HCEC 1CT (cell line): ENCODE measurements at places on chromosomes 7 and 10.

DNA sequence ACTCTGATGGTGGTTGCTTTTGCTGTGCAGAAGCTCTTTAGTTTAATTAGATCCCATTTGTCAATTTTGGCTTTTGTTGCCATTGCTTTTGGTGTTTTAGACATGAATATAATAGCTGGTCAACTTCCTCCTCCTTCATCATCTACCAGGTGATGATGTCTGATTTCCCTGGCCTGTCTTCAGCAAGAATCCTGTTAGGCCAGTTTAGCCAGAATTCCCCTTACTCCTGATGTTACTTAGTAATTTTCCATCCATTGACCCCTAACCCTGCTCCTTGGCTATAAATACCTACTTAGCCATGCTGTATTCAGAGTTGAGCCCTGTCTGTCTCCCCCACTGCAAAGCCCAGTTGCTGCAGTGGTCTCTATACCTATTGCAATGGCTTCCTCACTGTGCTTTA, 91.4 kb downstream of the ZNF777 start:
- DNase-seq, result no peak

GRCh38 chr7:153022475-153023193, 263.1 kb downstream of the ACTR3B start:
- no peak for DNase-seq

DNA sequence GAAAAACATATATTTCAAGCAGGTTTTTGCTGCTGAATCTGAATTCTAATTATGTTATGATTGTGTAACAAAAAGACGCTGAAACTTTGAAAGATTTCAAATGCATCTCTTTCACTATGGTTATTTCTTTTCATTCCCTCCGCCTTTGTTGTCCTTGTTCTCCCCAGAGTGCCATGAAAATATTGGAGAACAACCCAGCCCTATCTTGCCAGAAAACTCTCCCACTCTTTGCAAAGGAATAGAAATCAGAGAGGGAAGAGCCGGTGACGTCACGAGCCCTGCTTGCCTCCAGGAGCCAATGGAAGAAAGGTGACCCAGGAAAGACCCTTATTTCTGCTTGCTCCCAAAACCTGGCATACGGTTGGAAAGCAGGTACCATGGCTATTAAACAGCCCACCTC, 3.4 kb downstream of the GFRA1 start:
- no peak for DNase-seq

DNA sequence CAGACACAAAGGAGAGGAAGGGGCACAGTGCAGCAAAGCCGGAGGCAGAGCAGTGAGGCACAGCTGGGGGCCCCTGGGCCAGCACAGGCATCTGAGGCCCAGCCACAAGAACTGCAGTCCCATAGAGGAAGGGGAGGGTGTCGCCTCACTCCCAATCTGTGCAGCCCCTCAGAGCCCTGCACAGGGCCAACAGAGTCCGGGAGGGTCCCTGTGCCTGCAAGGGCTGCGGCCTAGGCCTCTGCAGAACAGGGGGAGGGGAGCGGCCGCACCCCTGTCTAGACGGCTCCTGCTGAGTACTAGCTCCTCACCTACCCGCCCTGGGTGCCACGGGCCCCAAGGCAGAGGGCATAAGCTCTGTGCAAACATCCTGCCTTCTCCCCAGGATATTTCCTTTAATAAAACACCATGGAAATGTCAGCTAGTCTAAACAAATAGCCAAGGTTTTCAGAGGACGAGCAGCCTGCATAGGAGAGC, 32.4 kb upstream of the RET start:
- DNase-seq, result no peak

DNA sequence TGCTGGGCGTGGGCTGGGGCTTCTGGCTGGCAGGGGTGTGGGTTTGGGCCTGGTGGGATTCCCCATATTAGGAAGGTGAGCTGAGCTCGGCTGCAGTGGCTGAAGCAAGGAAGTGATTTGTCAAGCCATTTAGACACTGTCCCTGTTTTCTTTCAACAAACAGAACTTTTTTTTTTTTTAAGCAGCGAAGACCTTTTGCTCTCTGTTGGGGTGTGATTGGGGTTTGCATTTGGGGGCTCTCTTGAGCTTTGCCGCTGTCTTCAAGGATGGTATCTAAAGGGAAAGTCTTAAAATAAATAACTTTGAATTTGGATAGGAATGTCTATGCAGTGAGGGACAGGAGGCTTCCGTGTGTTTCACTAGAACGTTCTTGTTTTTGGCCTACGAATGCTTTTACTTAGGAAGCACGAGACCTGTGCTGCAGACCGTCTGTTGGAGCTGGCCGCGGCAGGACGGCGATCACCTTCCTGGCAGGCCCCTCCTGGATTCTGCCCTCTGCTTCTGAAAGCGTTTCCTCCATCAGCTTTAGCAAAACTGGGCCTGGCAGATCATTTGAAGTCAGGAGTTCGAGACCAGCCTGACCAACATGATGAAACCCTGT, 43.9 kb downstream of the FOXK1 start:
- no peak for DNase-seq

GRCh38 chr7:132239422-132239994, 336.8 kb downstream of the PLXNA4 start:
- DNase-seq, result no peak

GRCh38 chr7:135959646-135960363, 17.4 kb downstream of the MTPN start:
- no peak for DNase-seq

- DNase-seq, result no peak
Measured at GRCh38 chr7:103541026-103541425, 95.0 kb upstream of the SLC26A5 start.

DNA sequence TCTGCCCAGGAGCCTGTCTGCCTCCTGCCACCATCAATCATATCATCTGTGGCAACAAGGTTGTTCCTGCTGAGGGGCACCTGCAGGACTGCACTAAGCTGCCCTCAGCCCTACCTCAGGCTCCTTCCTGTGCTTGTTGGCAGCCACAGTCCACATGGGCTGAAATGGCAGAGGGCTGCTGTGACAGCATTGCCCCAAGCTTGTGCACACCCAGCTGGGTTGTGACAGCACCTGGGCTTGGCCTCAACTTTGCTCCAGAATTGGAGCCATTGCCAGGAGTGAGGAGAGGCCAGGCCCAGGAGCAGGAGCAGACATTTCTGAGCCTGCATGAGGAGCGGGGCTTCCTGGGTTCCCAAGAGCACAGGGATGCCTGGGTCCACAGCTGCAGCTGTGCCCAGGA, 340.9 kb upstream of the CHRM2 start:
- DNase-seq, result no peak

- DNase-seq, result no peak
Measured at GRCh38 chr7:148669927-148670326, 28.8 kb upstream of the CUL1 start.

- no peak for DNase-seq
Measured at GRCh38 chr7:64892666-64893309, 10.3 kb upstream of the ZNF273 start.

DNA sequence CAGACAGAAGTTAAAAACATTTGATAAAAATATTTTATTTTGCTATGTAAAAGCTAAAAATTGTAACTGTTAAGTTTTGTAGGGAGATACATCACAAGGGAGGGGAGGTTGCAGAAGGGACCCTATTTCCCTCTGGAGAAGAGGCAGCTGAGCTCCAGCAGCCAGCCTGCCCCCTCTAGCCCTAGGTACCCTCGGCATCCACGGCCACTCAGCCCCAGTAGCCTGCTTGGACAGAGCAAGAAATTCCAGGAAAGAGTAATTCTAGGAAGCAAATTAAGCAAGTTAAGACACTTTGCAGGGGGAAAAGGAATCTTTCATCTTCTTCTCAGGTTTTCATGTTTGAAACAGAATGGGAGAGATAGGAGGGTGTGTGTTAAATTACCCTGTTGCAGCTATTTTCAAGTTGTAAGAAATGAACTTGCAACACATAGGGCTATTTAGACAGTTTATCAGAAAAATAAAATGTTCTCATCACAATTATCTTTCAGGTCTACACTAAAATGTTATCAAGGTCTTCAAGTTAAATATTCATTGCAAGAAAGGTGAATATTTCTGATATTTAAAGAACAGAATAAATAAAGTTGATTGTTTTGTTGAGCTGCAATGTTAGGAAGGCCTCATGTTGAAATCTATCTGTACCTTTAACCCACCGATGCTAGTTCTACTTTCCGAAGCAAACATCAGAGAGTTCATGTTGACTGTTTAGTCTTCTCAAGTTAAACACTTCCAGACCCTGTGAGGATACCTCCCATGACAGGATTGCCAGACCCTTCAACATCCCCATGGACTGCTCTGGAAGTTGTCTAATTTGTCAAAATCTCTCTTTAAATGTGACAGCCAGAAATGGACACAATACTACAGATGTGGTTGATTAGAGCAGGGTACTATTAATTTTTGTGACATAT, 5.5 kb downstream of the SGCE start:
- no peak for DNase-seq

DNA sequence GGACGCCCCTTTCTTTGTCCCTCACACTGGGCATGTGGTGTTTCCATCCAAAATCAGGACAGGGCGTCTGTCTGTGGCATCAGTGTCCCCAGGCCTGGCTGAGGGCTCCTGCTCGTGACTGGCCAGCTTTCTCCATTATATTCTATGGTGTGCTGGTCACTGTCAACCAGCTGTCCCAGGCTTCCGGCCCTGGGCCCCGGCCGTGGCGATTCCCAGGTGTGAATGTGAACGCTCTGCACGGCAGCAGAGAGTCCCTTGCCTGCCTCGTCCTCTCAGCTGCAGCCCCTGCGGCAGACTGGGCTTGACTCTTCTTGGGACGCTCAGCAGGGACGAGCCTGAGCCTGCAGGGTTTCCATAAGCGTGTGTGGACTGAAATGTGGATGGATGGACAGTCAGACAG, 5.9 kb upstream of the UTF1 start:
- DNase-seq, result no peak

DNA sequence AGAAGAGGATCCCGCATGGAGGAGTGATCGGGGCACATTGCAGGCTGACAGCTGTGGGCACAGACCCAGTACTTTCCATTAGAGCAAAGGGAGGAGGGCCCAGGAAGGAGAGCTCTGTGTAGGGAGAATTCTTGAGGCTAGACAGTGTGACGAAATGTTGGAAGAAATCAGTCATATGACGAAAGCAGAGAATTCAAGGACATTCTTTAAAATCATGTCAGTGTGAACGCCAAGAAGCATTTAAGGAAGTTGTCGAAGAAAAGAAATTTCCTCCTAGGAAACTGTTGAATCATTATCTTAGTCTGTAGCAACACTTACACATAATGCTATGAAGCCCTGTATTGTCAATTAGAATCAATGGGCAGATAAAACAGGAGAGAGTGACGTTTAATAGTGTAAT, 191.3 kb upstream of the ADARB2 start:
- no peak for DNase-seq

GRCh38 chr10:54769051-54769450, 32.0 kb downstream of the PCDH15 start:
- no peak for DNase-seq

DNA sequence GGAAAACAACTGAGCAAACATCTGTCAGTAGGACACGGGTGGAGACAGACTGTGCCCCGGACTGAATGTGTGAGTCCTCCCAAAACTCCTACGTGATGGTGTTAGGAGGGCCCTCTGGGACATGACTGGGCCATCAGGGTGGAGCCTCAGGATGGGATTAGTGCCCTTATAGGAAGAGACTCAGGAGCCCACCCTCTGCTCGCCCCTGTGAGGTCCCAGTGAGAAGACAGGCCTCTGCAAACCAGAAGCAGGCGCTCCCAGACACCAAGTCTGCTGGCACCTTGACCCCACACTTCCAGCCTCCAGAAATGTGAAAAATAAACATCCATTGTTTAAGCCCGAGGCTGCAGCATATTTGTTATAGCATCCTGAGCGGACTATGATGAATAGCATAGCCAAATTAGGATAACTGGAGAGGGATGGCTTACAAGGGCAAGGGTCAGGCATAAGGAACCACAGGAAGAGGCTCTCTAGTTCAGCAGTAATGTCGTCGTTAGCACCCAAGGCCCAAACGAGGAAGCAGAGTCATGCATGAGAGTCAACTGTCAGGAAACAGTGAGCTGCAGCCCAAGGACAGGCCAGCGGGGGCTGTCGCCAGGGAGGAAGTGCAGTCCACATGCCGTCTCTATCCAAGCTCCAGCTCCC, 50.6 kb downstream of the PTPRN2 start:
- no peak for DNase-seq

GRCh38 chr7:85535974-85536729, 349.3 kb upstream of the SEMA3D start:
- DNase-seq, result no peak

DNA sequence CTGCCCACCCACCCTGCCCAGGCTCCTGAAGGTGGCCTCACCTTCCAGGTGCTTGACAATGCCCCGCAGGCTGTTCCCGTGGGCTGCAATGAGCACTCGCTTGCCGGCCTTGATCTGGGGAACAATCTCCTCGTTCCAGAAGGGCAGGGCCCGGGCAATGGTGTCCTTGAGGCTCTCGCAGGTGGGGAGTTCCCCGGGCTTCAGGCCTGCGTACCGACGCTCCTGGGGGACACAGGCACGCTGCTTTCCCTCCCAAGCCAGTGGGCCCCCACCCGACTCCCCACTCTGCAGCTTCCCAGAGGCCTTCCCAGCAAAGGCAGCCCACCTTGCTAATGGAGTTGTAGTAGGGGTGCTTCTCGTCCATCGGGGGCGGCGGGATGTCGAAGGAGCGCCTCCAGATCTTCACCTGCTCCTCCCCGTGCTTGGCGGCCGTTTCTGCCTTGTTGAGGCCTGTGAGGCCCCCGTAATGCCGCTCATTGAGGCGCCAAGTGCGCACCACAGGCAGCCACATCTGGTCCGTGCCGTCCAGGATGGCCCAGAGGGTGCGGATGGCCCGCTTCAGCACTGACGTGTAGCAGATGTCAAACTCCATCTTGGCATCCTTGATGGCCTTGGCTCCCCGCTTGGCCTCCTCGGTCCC, 456 bp downstream of the PGAM2 start:
- DNase-seq, result no peak

GRCh38 chr7:112092709-112093395, 113.3 kb downstream of the DOCK4 start:
- no peak for DNase-seq

GRCh38 chr7:41315764-41316163, 387.1 kb downstream of the INHBA start:
- DNase-seq, result no peak

- DNase-seq, result no peak
Measured at GRCh38 chr10:78071140-78071856, 37.6 kb downstream of the RPS24 start.

- no peak for DNase-seq
Measured at GRCh38 chr7:46710927-46711326, 789.9 kb upstream of the IGFBP3 start.

DNA sequence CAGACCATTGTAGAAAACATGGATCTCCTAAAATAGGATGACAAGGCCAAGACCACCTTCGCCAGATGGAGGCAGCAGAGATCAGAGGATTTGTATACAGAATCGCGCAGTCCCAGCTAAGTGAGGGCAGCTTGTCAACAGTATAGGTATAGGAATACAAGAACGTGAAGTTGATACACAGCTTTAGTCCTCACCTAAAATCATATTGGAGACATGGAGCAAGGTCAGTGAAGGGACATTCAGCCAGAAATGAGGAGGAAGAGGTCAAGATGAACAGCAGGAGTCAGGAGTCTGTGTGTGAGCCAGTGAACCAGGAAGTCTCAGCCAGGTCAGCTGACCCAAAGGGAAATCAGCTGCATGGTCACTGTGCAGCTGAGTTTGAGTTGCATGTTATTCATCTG, 263.4 kb upstream of the PRKCQ start:
- peak; percentile 4 for DNase-seq

- DNase-seq, result no peak
Measured at GRCh38 chr7:133039614-133040013, 42.3 kb downstream of the CHCHD3 start.

- DNase-seq, result no peak
Measured at GRCh38 chr10:103442031-103442461, 10.1 kb downstream of the CALHM2 start.
